ENCODE measurements at places on chromosomes 13 and 19.

DNA sequence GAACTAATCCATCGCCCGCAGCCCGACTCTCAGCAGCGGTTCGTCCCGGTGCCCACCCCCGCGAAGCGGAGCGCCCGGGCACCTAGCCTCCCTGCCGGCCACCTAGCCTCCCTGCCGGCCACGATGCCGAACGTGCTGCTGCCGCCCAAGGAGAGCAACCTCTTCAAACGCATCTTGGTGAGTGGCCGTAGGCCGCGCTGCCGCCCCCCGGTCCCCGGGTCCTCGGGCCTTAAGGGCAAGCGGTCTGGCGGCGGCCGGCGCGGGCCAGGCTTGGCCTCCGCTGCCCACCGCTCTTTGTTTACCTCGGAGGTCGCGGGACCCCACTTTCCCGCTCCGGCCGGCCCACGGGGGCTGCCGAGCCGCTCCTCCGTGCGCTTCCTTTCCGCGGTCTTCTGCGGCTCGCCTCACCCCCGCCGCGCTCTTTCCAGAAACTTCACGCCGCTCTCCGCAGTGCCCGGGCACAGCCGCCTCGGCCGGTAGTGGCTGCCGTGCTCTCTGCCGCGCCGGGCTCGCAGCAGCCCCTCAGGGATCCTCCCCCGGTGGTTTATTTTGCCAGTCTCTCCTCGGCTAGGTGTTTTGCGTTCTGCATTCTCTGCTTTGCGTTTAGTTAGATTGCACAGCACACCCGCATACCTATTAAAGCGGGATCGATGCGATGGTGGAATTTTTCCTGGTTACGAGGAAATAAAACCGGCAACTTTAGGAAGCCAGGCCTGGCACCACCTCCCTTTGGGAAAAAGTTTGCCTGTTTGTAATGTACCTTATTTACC, 524 bp downstream of the NAA16 start:
- peak; percentile 35 for DNase-seq

- DNase-seq = peak; percentile 83
These were observed at the start of gene FARP1 for GRCh38 chr13:98142380-98143156. Gene FARP1, plus strand, starts transcription at chr13:98143094. Its CDS starts 70,149 bp downstream, at chr13:98213243.

DNA sequence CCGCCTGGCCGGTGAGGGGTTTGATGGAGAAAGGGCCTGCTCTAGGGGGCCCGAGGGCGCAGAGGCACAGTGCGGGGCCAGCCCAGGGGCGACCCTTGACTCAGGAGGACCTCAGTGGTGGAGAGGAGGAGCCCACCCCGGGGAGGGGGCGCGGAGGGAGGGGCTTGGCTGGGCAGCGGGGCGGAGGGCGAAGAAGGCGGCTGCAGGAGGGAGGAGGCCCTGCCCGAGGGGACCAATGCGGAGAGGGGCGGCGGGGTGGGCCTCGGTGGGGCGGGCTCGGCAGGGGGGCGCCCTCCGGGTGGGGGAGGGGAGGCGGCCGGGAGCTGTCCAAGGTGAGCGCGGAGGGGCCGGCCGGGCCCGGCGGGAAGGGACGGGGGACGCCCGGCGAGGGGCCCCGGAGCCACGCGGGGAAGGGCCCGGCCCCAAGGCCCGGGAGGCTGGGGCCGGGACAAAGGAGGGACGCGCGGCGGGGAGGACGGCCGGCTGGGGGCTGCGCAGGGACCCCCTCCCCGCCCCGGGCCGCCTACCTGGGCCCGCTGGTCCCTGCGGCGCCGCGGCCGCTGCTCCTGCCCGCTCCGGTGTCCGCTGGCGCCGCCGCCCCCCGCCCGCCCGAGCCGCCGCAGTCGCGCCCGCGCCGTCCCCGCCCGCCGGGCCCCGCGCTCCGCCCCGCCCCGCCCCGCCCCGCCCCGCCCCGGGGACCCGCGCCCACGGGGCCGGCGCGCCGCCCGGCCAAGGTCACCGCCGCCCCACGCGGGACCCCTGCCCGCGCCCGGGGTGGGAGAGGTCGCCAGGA, at the start of gene DIRAS1:
TSS of gene DIRAS1 (minus strand) at position 596 of the 793 bp plus-strand sequence. CDS start 3,566 bp downstream, outside the sequence.
- DNase-seq = no peak

DNA sequence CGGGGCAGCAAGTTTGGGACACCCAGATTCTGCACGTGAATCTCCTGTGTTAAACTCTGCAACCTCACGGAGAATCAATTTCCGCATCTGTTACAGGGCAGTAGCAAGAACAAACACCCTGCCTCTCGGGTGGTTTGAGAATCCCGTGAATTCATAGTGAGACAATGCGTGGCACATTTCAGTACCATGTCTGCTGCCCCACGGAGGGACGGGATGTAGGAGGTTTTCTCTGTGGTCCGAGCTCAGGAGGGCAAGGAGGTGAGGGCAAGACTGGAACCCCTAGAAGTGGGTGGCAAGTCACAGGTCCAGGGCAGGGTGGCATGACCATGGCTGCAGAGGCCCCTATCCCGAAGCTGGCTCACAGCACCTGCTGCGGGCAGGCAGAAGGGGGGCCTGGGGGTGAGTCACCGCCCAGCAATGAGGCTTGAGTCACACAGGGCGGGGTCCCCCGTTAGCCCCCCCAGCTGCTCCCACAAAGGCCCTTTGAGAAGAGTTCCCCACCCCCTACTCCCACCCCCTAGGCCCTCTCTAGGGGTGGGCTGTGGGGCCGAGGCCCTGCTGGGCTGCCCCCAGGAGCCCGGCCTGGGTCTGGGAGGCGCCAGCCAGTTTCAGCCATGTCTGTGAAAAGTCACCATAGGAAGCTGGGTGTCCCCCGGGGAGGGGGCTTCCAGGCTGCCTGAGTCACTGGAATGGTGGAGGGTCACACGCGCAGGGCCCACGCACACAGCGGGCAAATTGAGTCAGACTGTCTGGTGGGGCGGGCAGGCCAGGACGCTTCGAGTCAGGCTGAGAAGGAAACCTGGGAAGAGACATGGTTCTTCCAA, 25.8 kb upstream of the NANOS3 start:
- DNase-seq = peak; percentile 100

GRCh38 chr19:7705387-7706187, 3.7 kb upstream of the FCER2 start:
- no peak for DNase-seq

GRCh38 chr19:1065606-1066109, 1.3 kb upstream of the ARHGAP45 start:
- no peak for DNase-seq

DNA sequence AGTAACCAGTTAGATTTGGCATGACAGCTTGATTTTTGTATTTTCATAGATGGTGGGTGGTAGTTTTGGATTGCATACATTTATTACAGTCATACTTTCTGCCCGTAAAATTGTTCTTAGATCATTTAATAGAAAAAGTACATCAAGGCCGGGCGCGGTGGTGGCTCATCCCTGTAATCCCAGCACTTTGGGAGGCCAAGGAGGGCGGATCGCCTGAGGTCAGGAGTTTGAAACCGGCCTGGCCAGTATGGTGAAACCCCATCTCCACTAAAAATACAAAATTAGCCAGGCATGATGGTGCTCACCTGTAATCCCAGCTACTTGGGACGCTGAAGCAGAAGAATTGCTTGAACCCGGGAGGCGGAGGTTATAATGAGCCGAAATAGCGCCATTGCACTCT, 55.0 kb upstream of the UBE2L5 start:
- no peak for DNase-seq

DNA sequence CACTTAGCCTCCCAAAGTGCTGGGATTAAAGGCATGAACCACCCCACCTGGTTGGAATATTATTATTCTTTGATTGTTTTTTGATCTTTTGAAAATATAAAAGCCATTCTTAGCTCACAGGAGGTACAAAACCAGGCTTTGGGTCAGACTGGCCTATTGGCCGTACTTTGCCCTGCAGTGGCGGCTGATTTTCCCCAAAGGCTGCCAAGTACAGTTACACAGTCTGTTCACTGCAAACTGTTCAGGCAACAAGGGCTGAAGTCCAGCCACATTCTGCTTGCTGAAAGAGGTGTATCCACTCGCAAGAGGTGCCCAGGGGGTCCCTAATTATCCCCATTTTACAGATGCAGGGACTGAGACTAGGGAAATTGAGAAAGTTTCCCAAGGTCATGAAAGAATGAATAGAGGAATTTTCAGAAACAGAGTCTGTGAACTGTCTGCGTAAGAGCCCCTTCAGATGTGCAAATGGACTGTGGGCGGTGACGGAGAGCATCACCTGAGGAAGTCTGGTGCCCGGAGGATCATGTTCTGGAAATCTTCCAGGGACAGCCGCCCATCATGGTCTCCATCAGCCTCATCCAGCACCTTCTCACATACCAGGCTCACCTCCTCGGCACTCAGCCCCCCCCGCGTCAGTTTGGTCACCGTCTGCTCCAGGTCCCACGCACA, 9.0 kb downstream of the CIB3 start:
- no peak for DNase-seq

DNA sequence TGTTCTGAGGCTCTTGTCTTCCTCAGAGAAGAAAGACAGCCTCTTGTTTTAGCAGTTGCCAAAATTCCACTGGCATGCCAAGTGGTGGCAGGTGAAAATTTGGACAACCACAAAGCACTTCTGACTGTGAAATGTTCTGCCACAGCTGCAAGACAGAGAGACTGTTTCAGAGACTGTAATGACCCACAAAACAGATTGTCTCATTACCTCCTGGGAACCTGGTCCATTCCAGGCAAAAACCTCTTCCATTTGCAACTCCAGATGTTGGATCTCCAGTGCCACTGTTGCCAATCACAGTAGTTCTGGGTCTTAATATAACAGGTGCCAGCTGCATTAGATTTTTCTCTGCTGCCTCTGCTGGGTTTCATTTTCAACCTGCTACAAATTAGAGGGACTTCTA, 911.5 kb downstream of the UQCRFS1 start:
- no peak for DNase-seq

- no peak for DNase-seq
These were observed 2776.3 kb downstream of the PCDH9 start for GRCh38 chr13:64453831-64454230.

GRCh38 chr19:47601180-47601904, 7.6 kb upstream of the BICRA start:
- no peak for DNase-seq

DNA sequence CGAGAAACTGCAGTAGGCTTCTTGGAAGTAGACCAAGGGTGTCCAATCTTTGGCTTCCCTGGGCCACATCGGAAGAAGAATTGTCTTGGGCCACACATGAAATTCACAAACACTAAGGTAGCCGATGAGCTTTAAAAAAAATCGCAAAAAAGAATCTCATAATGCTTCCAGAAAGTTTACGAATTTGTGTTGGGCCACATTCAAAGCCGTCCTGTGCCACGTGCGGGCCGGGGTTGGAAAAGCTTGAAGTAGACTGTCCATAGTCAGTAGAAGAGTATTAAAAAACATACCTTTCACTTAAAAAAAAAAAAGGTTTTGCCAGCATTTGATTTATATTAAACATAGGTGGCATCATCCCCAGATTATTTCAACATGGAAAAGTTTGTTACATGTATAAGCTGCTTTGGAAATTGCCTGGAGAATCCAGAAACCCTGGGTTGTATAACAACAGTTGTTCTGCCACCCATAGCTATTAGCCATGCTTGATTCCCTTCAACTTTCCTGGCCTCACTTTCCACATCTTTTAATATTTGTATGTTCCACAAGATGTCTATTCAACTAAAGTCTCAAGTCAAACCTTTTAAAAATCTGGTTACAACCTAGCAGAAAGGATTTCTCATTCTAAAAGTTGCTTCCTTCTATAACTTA, 1.0 kb downstream of the IFT88 start:
- peak; percentile 52 for DNase-seq

GRCh38 chr13:97935071-97935470, 18.4 kb upstream of the IPO5 start:
- no peak for DNase-seq

DNA sequence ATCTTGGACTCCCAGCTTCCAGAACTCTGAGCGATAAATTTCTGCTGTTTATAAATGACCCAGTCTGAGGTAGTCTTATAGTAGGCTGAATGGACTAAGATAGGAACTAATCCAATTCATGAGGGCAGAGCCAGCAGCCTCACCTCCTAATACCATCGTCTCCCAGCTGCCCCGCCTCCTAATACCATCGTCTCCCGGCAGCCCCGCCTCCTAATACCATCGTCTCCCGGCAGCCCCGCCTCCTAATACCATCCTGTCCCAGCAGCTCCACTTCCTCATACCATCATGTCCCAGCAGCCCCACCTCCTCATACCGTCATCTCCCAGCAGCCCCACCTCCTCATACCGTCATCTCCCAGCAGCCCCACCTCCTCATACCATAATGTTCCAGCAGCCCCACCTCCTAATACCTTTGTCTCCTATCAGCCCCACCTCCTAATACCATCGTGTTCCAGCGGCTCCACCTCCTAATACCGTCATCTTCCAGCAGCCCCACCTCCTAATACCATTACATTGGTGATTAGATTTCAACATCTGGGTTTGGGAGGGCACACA, 2.4 kb upstream of the ARGLU1 start:
- DNase-seq = no peak

- DNase-seq = peak; percentile 81
These were observed 43.9 kb upstream of the PEG3 start for GRCh38 chr19:56884441-56884840.

- no peak for DNase-seq
These were observed 98.2 kb downstream of the UBL3 start for GRCh38 chr13:29752175-29752574.

DNA sequence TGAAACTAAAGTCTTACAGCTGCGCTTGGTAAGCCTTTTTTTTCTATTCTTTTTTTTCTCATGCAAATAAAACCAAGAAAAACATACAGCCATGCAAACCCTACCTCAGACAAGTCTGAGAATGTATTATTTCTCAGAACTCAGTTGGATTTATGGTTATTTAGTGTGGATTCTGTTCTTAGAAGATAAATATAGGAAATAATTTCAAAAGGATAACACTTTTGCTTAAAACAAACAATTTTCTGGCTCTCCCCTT, 40.7 kb upstream of the TNFSF11 start:
- DNase-seq = no peak

GRCh38 chr13:98044301-98044700, 90.8 kb downstream of the IPO5 start:
- no peak for DNase-seq

- DNase-seq = no peak
These were observed 8.8 kb downstream of the DDX39A start for GRCh38 chr19:14410091-14411051.

- DNase-seq = peak; percentile 80
These were observed 3.4 kb downstream of the PRR36 start for GRCh38 chr19:7870571-7871436.

DNA sequence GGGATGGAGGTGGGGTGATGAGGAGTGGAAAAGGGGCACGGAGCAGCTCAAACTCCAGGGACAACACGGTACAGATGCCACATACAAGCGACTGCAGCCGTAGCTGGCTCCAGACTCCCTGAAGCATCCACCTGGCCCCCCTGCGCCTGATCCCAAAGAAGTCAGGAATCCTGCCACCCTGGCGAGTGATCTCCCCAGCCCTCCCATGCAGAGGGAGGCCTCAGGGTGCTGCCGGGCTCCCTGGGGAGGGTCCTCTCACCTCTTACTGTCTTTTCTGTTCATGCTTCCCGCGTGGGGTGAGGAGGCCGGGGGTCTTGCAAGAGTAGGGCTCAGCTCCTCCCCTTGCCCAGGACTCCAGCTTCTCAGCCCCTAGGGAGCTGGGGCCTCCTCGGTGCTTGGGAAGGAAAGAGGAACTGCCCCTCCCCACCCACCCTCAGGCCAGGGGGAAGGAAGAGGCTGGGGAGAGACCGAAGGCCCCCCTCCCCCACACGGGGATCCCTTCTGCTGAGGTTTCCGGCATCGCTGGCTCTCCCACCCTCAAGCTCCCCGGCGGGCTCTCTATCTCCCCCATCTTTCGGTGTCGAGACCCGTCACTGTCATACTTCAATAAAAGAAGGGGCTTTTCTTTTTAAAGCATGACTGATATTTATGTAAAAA, at the start of gene RASGRP4:
TSS of gene RASGRP4 (minus strand) at position 410 of the 657 bp plus-strand sequence. CDS start at position 282, 128 bp downstream.
- peak; percentile 54 for DNase-seq

All from SJCRH30 (cell line).